Esophagus squamous epithelium (tissue), 5 donors: ENCODE measurements at places on chromosomes 12 and 14. TPM values are rescaled to one million over a fixed set of nuclear protein-coding genes. Genes with fewer than 3 reads are reported as not detected.

CLEC4D gene
- not detected for total RNA-seq

PRIM1 gene
- total RNA-seq: 30.3 TPM

CNOT2 gene
- total RNA-seq: 86.8 TPM

CDCA3 gene
- 14.5 TPM for total RNA-seq

IFNG-AS1 gene
- total RNA-seq: not detected

GRCh38 chr12:76018672-76019071 is 12.9 kb downstream of the PHLDA1 start:
- H3K4me3 ChIP-seq: no peak overlapping the region
- no peaks in the 10 kb centered on the region for H3K36me3 ChIP-seq
- no peak for DNase-seq
- no peaks in the 10 kb centered on the region for H3K27me3 ChIP-seq
- H3K4me1 ChIP-seq: peaks cover 11% of the 10 kb centered on the region

- H3K36me3 ChIP-seq: peaks cover 13% of the 10 kb centered on the region
- H3K4me3 ChIP-seq: no peak overlapping the region
- H3K27me3 ChIP-seq: no peaks in the 10 kb centered on the region
- DNase-seq: no peak
- H3K4me1 ChIP-seq: peaks cover 5% of the 10 kb centered on the region
Observed at GRCh38 chr12:122349078-122349477, 73.4 kb downstream of the CLIP1 start.

GRCh38 chr14:49977126-49977841 is 84.4 kb downstream of the ARF6 start:
- H3K4me3 ChIP-seq: no peak overlapping the region
- H3K27me3 ChIP-seq: no peaks in the 10 kb centered on the region
- peaks cover 18% of the 10 kb centered on the region for H3K4me1 ChIP-seq

DNA sequence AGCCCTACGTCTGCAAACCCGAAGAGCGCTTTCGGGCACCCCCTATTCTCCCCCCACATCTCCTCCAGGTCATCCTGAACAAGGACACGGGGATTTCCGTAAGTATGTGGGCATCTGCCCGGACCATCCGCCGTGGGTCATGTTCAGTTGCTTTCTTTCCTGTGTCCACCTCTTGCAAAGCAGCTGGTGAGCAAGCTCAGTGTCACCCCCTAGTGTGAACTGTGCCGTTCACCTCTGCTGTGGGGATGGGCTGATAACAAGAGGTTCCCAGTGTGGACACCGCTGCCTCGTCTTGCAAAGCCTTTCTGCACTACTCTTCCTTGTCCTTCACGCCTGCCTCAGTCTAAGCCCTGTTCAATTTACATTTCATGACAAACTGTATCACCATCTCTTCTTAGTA is 8.6 kb downstream of the PRKAB1 start:
- H3K36me3 ChIP-seq: peaks cover 54% of the 10 kb centered on the region
- peaks cover 50% of the 10 kb centered on the region for H3K4me1 ChIP-seq
- no peak overlapping the region for H3K4me3 ChIP-seq
- H3K27ac ChIP-seq: no peak overlapping the region
- DNase-seq: no peak

GRCh38 chr14:100851586-100851916 is 25.6 kb downstream of the MEG3 start:
- no peak for DNase-seq
- no peak overlapping the region for H3K4me3 ChIP-seq
- no peaks in the 10 kb centered on the region for H3K36me3 ChIP-seq
- H3K4me1 ChIP-seq: no peaks in the 10 kb centered on the region
- no peaks in the 10 kb centered on the region for H3K27me3 ChIP-seq

DNA sequence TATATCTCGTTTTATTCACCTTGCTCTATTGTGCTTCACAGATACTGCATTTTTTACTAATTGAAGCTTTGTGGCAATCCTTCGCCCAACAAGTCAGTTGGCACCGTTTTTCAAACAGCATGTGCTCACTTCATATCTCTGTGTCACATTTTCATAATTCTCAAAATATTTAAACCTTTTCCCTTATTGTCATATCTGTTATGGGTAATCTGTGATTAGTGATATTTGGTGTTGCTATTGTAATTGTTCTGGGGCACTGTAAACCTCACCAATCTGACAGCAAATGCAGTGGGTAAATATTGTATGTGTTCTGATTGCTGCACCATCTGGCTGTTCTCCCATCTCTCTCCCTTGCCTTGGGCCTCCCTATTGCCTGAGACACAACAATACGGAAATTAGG is 191.3 kb downstream of the BTG1 start:
- DNase-seq: no peak
- no peak overlapping the region for H3K27ac ChIP-seq
- H3K4me3 ChIP-seq: no peak overlapping the region
- H3K4me1 ChIP-seq: no peaks in the 10 kb centered on the region
- no peaks in the 10 kb centered on the region for H3K36me3 ChIP-seq

GRCh38 chr12:76255692-76256091 is 92.5 kb downstream of the BBS10 start:
- H3K27ac ChIP-seq: no peak overlapping the region
- H3K4me1 ChIP-seq: peaks cover 3% of the 10 kb centered on the region
- H3K27me3 ChIP-seq: no peaks in the 10 kb centered on the region
- H3K4me3 ChIP-seq: no peak overlapping the region

- DNase-seq: no peak
- H3K4me1 ChIP-seq: peaks cover 55% of the 10 kb centered on the region
- H3K4me3 ChIP-seq: no peak overlapping the region
- no peaks in the 10 kb centered on the region for H3K27me3 ChIP-seq
- no peak overlapping the region for H3K27ac ChIP-seq
Observed at GRCh38 chr14:91112194-91112593, 1.7 kb upstream of the DGLUCY start.

DNA sequence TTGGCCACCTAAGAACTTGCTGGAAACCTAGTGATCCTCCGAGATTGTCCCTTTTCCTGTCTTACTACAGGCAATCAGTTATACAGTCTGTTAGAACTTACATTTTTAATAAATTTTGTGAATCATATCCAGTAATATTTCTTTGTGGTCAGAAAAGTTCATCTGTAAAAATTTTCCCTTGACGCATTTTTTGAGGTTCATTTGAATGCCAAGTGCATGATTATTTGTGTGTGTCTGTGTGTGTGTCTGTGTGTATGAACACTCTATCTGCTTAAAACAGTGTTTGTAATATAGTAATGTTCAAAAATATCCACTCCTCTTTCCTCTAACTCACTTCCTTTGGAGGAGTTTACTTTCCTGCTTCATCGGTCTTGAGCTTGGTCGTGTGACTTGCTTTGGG is 468.7 kb upstream of the FLRT2 start:
- H3K4me3 ChIP-seq: no peak overlapping the region
- H3K4me1 ChIP-seq: no peaks in the 10 kb centered on the region
- H3K36me3 ChIP-seq: no peaks in the 10 kb centered on the region
- DNase-seq: no peak
- no peak overlapping the region for H3K27ac ChIP-seq

GRCh38 chr12:122029620-122030423 is 8.1 kb downstream of the BCL7A start:
- H3K36me3 ChIP-seq: no peaks in the 10 kb centered on the region
- H3K4me3 ChIP-seq: peak overlapping the region; percentile 12
- no peak for DNase-seq
- no peaks in the 10 kb centered on the region for H3K27me3 ChIP-seq
- H3K27ac ChIP-seq: no peak overlapping the region
- H3K4me1 ChIP-seq: peaks cover 44% of the 10 kb centered on the region

GRCh38 chr12:127773520-127773919 is 493.4 kb upstream of the TMEM132C start:
- no peaks in the 10 kb centered on the region for H3K36me3 ChIP-seq
- H3K4me3 ChIP-seq: no peak overlapping the region
- no peak for DNase-seq
- no peaks in the 10 kb centered on the region for H3K4me1 ChIP-seq
- H3K27me3 ChIP-seq: no peaks in the 10 kb centered on the region
- H3K27ac ChIP-seq: no peak overlapping the region

DNA sequence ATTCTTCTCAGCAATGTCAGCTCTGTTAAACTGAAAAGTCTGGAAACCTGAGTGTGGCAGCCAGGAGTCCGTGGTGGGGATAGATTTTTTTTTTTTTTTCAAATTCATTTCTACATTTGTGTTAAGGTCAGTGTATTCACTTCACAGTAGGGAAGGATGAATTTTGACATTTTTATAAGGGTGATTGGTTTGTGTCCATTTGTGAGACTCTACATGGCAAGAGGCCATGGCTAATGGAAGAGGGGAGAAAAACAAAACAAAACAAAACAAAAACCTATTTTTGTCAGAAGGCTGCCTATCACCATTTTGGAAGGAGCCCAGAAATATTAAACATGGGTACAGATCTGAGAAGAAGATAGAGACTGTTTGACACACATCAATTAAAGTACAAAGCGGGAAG is 176.1 kb downstream of the RMST start:
- DNase-seq: no peak
- no peak overlapping the region for H3K27ac ChIP-seq
- H3K36me3 ChIP-seq: no peaks in the 10 kb centered on the region
- H3K4me3 ChIP-seq: no peak overlapping the region
- H3K4me1 ChIP-seq: no peaks in the 10 kb centered on the region
- no peaks in the 10 kb centered on the region for H3K27me3 ChIP-seq
